Left lung (tissue), 14 donors: ENCODE measurements at places on chromosomes 2 and 18.

DNA sequence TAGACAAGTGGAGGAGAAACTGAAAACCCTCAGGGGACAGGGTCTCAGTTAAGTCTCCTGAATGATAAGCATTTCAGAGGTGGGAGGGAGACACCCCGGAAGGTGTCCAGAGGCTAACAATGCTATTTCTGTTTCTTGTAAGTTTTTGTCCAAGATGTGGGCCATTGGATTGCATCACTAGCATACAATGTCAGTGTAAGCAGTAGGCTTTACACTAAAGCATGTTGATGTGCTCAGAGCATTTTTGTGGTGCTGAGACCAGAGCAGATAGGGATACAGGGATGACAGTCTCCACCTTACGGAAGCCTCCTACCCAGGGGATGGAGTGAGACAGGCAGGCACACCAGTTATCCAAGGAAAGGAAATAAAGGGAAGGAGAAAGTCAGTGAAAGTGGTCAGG is 2.2 kb upstream of the IL1R1 start:
- no peak for DNase-seq

GRCh38 chr2:54940723-54941122 is 109.5 kb downstream of the RTN4 start:
- DNase-seq: no peak

GRCh38 chr2:105327690-105328089 is 1.8 kb downstream of the TGFBRAP1 start:
- no peak for DNase-seq

GRCh38 chr2:224517963-224518362 is 67.2 kb downstream of the CUL3 start:
- DNase-seq: no peak

DNA sequence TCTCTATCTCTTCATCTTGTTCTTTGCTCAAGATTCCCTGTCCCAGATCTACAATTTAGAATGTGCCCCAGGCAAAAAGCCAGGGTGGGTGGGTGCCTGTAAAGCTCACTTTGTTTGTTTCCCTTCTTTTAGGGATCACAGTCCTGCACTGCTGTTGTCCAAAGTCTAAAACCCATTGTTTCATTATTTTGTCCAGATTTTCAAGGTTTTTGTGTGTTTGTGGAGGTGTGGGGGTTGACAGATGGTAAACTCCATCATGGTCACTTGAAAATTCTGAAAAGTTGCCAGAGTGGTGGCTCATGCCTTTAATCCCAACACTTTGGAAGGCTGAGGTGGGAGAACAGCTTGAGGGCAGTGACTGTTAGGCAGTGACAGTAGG is 41.5 kb downstream of the YES1 start:
- DNase-seq: no peak

- DNase-seq: peak; percentile 9
Observed at GRCh38 chr2:72135921-72136320, 11.7 kb downstream of the CYP26B1 start.

- DNase-seq: no peak
Observed at GRCh38 chr2:185687967-185688366, 50.6 kb upstream of the FSIP2 start.

DNA sequence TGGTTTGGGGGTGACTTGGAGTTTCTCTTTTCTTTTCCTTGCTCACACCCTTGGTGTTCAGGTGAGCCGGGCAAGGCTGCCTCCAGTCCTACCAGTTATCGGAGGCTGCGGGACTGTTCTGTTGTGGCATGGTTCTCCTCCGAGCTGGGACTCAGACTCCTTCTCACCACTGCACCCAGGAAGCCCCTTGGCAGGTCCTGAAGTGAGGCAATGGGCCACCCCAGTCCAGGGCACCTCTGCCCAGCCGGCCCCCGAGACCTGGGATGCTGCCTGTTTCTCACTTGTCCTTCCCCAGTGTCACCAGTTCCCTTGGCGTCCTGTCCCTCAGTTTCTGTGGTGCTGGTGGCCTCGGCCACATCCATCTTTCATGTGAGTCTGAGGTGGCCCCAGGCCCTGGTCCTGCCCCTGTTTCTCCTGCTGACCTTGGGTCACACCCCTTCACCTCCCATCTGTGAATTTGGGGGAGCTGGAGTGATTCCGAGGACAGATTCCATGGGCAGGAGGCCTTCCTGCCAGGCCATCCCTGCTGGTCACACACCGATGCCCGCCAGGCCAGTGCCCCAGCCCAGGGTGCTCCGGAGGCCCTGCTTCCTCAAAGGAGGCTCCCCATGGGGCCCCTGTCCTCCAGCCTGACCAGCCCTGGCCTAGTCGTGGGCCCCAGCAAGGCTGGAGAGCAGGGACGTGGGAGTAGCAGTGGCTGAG is 6.6 kb upstream of the KLHL30 start:
- no peak for DNase-seq

- no peak for DNase-seq
Observed at GRCh38 chr18:36537289-36537688, 239.8 kb downstream of the FHOD3 start.
